ENCODE measurements at places on chromosomes 13 and 19. TPM values are rescaled to one million over a fixed set of nuclear protein-coding genes. Genes with fewer than 3 reads are reported as not detected.
A peak's percentile ranks its signal among the peaks of the same experiment; 100 is the strongest.

Gene MBD3L3
- polyA plus RNA-seq = not detected

Gene ATP12A
- polyA plus RNA-seq = not detected

Gene RDH8
- polyA plus RNA-seq = not detected

Gene ZNF497
- 1.8 TPM for polyA plus RNA-seq

DNA sequence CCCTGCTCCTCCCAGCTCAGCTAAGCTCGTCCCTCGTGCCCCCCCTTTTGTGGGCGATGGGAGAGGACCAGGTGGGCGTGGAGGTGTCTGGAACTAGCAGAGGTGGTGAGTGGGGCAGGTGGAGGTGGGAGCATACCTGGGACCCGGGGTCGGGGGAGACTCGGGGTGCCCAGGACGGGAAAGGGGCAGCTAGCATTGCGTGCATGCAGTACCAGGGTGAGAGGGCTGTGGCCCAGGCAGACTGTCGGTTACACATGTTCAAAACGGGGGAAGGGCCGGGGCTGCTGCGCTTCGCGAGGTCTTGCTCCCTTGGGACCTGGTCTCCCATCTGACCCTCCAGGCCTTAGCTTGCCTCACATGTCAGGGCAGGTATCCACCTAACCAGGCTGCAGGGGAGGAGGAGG lies 9.1 kb downstream of the TLE5 start:
- DNase-seq = no peak
- peak overlapping the region; percentile 68 for H3K27ac ChIP-seq
- H3K36me3 ChIP-seq = peaks cover 44% of the 10 kb centered on the region
- peaks cover 47% of the 10 kb centered on the region for H3K4me1 ChIP-seq
- H3K4me3 ChIP-seq = peak overlapping the region; percentile 41
- H3K27me3 ChIP-seq = peaks cover 2% of the 10 kb centered on the region

- no peaks in the 10 kb centered on the region for H3K27me3 ChIP-seq
- H3K4me1 ChIP-seq = no peaks in the 10 kb centered on the region
- H3K27ac ChIP-seq = no peak overlapping the region
- H3K4me3 ChIP-seq = no peak overlapping the region
- H3K36me3 ChIP-seq = no peaks in the 10 kb centered on the region
Measured at GRCh38 chr13:89011615-89012014, 1340.4 kb downstream of the SLITRK5 start.

DNA sequence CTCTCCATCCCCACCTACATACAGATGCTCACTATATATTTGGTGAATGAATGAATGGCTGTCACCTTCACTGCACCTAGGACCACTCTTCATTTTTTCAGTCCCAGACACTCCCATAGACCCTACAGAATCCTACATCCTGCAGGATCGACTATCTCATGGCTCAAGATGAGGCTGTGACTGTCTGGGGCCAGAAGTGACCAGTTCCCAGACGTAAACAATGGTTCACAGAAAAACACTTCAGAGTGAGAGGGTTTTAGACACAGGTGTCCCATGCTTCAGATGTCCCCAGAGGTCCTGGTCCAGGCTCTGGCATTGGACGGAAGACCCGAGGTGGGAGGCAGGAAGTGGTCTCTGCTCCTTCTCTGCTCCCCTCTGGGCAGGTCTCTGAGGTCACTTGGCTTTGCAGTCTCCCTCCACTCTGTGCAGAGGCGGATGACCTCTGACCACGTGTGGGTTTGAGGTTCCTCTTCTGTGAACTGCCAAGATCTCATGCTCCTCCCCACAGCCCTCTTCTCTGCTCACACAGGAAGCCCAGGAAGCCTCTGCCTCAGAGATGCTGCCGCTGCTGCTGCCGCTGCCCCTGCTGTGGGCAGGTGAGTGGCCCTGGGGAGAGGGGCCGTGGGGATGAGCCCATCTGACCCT lies 24.9 kb downstream of the SIGLEC7 start:
- H3K27ac ChIP-seq = peak overlapping the region; percentile 67
- H3K36me3 ChIP-seq = no peaks in the 10 kb centered on the region
- peaks cover 32% of the 10 kb centered on the region for H3K4me1 ChIP-seq

DNA sequence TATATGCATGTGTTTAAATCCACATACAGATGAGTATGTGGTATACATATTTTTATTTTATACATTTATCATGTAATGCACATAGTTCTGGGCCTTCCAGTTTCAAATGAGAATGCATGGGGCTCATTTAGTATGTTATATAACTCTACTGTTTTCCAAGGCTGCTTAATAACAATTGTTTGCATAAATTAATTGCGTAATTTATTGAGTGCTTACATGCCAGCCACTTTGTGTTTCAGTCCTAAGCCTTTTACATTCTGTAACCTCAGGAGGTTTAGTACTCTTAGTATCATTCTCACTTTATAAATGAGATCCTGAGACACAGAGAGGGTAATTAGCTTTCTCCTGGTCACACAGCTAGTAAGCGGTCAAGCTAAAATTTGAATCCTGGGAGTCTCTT lies 16.7 kb upstream of the CACNG8 start:
- H3K4me1 ChIP-seq = peaks cover 3% of the 10 kb centered on the region
- no peaks in the 10 kb centered on the region for H3K36me3 ChIP-seq
- H3K27ac ChIP-seq = no peak overlapping the region
- no peak for DNase-seq
- H3K27me3 ChIP-seq = peaks cover 59% of the 10 kb centered on the region
- no peak overlapping the region for H3K4me3 ChIP-seq

DNA sequence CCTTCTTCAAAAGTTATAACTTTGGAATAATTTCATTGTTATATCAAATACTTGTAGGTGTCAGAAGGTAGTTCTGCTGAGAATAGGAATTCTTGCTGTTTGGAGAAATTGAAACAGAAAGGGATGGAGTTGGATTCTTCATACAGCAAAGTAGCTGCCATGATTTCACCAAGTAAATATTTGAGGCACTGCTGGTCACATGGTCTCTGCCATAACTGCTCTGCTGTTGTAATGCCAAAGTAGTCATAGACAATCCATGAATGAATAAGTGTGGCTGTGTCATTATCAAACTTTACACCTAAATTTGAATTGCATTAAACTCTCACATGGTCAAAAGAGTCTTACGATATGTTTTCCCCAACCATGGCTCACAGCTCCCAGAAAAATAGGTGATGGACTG lies 308.6 kb downstream of the GPC6 start:
- no peak for DNase-seq
- no peak overlapping the region for H3K4me3 ChIP-seq
- H3K27ac ChIP-seq = no peak overlapping the region

- H3K27ac ChIP-seq = no peak overlapping the region
- no peaks in the 10 kb centered on the region for H3K4me1 ChIP-seq
- DNase-seq = no peak
- H3K36me3 ChIP-seq = no peaks in the 10 kb centered on the region
- no peak overlapping the region for H3K4me3 ChIP-seq
Measured at GRCh38 chr13:52949742-52950141, 78.9 kb upstream of the OLFM4 start.

DNA sequence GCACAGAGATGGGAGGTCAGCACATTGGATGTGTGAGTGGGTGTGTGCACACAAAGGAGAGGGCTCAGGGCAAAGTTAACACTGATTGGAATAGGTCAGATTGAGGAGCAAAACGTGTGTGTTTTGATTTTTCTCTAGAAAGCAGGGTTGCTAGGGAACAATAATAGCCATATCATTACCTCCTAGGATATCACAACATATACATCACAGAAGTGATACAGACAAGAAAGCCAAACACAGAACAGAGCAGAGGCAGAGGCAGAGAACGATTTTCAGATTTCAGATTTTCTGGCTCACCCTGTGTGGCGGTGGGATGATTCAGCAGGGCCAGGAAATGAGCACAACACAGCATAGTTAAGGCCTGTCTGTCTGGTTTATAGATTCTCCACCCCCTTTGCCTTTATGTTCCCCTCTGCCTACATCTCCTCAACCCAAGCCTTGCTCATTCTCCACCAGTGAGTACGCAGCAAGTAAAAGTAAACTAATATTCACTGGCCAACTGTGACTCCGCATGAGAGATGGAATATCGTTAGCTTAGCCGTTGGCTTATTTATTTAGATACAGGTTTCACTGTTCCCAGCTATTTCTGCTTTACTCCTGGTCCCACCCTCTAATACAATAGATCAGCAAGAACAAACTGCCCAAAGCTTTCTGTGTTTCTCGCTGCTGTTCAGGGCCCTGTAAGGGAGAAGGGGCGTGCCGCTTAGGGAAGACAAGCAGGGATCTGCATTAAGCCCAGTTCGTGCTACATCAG lies 182.7 kb upstream of the TSC22D1 start:
- H3K27me3 ChIP-seq = no peaks in the 10 kb centered on the region
- no peaks in the 10 kb centered on the region for H3K36me3 ChIP-seq
- H3K27ac ChIP-seq = no peak overlapping the region
- no peak for DNase-seq
- no peak overlapping the region for H3K4me3 ChIP-seq

DNA sequence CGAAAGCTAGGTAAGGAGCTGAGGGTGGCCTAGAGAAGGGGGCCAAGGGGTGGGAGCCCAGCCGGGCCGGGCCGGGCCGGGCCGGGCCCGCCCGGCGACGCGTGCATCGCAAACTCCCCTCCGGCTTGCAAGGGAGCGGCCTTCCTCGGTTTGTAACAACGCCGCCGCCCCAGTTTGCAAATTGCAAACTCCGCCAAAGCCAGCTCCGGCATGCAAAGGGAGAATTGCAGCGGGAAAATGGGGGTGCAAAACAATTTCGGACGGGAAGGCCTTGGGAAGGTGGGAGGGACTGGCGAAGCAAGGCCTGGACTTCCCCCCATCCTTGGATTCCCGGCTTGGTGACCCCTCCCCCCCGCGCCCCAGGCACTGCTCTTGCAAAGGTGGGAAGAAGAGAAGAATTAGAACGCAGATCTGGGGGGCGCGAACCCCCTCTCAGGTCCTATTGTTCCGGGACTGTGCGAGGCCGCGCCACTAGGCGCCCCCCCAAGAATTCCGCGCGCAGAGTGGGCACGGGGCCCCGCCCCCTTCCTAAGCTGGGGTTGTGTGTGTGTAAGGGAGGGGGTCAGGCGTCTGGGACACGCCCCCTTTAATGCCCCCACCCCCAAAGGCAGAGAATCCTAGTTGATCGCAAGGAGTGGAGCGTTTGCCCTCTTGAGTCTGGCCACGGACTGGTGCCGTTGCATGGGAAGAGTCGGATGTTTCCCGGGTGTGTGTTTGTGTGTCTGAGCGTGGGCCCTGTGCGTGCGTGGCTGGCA lies 926 bp downstream of the PRR12 start:
- H3K4me1 ChIP-seq = peaks cover 46% of the 10 kb centered on the region
- peak overlapping the region; percentile 88 for H3K4me3 ChIP-seq
- peak; percentile 50 for DNase-seq

GRCh38 chr13:32056316-32056715 lies 24.7 kb downstream of the FRY start:
- H3K36me3 ChIP-seq = no peaks in the 10 kb centered on the region
- no peak for DNase-seq
- H3K4me1 ChIP-seq = no peaks in the 10 kb centered on the region
- H3K27ac ChIP-seq = no peak overlapping the region
- no peaks in the 10 kb centered on the region for H3K27me3 ChIP-seq

GRCh38 chr19:40407714-40408597 lies 5.2 kb downstream of the PRX start:
- no peak overlapping the region for H3K27ac ChIP-seq
- H3K4me1 ChIP-seq = peaks cover 31% of the 10 kb centered on the region
- DNase-seq = no peak
- no peaks in the 10 kb centered on the region for H3K36me3 ChIP-seq
- no peak overlapping the region for H3K4me3 ChIP-seq

DNA sequence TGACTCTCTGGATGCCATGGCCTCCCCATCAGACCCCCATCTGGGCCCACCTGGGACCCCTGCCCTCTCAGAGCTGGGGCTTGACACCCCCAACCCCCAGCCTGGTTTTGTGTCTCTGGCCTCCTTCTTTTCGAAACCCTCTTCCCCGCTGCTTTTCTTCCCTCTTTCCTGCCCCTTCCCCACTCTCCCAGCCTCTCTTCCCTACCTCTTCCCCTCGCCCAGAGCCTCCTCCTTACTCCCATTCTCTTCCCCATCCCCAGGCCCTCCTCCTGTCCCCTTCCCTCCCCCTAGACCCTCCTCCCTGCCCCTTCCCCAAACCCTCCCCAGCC lies 2.1 kb downstream of the TNFSF9 start:
- H3K4me1 ChIP-seq = peaks cover 66% of the 10 kb centered on the region
- H3K27me3 ChIP-seq = peaks cover 36% of the 10 kb centered on the region
- H3K4me3 ChIP-seq = peak overlapping the region; percentile 46
- H3K36me3 ChIP-seq = no peaks in the 10 kb centered on the region
- DNase-seq = no peak

DNA sequence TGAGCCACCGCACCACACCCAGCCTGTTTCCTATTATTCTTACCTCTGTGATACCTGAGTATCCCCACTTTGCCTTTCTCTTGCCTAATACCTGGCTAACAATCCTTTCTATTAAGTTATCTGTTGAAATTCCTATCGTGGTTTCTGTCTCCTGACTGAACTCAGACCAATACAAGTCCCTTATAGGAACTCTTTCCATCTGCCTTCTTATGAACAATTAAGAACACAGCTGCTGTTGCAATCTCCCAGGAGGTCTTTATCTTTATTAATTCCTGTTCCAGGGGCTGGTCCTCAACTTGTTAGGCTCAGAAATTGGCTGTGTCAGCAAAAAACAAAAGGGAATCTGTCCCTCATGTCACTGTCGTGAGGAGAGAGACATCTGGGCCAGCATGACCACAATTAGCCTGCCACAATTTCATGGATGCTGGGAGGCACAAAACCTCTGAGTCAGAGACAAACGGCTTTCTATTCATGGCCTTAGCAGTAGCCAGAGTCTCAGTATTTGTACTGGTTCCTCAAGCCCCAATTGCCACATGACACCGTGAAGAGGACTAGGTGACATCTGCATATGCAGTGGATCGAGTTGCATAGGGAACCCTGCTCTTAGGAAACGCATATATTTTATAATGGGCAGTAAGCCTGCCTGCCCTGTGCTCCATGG lies 58.2 kb downstream of the NUFIP1 start:
- H3K27me3 ChIP-seq = peaks cover 12% of the 10 kb centered on the region
- no peak for DNase-seq
- no peaks in the 10 kb centered on the region for H3K4me1 ChIP-seq
- no peaks in the 10 kb centered on the region for H3K36me3 ChIP-seq
- no peak overlapping the region for H3K27ac ChIP-seq

GRCh38 chr19:13849991-13850909 lies 26.7 kb upstream of the NANOS3 start:
- H3K4me1 ChIP-seq = peaks cover 21% of the 10 kb centered on the region
- DNase-seq = no peak
- H3K36me3 ChIP-seq = peaks cover 4% of the 10 kb centered on the region
- H3K4me3 ChIP-seq = peak overlapping the region; percentile 77

- H3K27me3 ChIP-seq = no peaks in the 10 kb centered on the region
- H3K36me3 ChIP-seq = no peaks in the 10 kb centered on the region
- DNase-seq = no peak
- H3K27ac ChIP-seq = no peak overlapping the region
- no peak overlapping the region for H3K4me3 ChIP-seq
Measured at GRCh38 chr19:56253737-56254136, 18.8 kb upstream of the EDDM13 start.

All from naive thymus-derived CD8-positive, alpha-beta T cell (primary cell).